Lower lobe of right lung (tissue), 2 donors: ENCODE measurements at places on chromosomes 11 and 22. TPM values are rescaled to one million over a fixed set of nuclear protein-coding genes. Genes with fewer than 3 reads are reported as not detected.

OR52I2 gene
- not detected for total RNA-seq

HDAC10 gene
- 47.9 TPM for total RNA-seq

SLC22A6 gene
- not detected for total RNA-seq

GRCh38 chr11:35235936-35236666 lies 97.1 kb downstream of the CD44 start:
- no peak overlapping the region for H3K27ac ChIP-seq
- no peak for DNase-seq
- H3K27me3 ChIP-seq = no peaks in the 10 kb centered on the region

DNA sequence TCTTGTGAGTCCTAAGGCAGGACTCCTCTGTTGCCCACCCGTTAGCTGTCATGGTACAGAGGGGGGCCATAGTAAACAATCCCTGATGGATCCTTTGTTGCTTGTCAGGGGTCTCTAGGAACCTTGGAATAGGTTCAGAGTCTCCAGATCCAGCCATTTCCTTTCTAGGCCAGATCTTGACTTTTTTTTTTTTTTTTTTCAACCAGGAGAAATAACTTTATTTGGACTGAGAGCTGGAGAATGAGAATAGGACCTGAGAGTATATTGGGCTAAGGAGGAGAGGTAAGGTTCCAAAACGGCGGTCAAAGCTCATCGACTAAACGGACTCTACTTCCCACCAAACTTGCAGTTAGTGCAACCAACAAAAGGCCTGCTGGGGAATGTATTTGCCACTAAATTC lies 7.7 kb downstream of the CEP164 start:
- H3K36me3 ChIP-seq = peaks cover 35% of the 10 kb centered on the region
- no peak overlapping the region for H3K4me3 ChIP-seq
- H3K4me1 ChIP-seq = peaks cover under 1% of the 10 kb centered on the region
- DNase-seq = no peak
- H3K27ac ChIP-seq = no peak overlapping the region

DNA sequence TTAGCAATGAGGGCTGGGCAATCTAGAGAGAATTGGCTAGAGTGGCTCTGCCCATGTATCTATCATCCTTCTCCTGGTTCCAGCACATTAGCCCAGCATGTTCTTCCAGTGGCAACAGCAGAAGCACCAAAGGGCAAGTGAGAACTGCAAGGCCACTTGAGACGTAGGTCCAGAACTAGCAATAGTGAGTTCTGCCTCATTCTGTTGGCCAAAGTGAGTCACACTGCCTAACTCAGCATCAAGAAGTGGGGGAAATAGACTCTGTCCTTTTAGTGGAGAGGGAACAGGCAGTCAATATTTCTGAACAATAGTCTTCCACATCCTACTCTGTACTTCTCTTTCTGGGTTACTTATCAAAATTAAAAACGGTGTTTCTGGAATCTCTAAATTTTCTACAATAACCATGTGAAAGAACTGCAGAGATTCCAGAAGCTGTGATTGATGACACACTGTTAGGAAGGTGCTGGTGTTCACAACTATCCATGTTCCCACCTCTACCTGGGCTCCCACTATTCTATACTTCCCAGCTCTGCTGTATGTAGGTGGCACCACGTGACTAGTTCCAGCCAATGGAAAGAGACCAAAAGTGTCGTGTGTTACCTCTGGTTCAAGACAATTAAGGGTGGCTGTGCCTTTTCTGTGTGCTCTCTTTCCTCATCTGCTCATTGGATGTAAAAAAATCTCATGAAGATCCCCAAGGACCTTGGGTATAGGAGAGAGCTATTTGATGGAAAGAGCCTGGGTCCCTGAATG lies 23.4 kb upstream of the GRK3 start:
- no peaks in the 10 kb centered on the region for H3K36me3 ChIP-seq
- no peak for DNase-seq
- H3K4me3 ChIP-seq = no peak overlapping the region
- H3K4me1 ChIP-seq = no peaks in the 10 kb centered on the region
- no peak overlapping the region for H3K27ac ChIP-seq

DNA sequence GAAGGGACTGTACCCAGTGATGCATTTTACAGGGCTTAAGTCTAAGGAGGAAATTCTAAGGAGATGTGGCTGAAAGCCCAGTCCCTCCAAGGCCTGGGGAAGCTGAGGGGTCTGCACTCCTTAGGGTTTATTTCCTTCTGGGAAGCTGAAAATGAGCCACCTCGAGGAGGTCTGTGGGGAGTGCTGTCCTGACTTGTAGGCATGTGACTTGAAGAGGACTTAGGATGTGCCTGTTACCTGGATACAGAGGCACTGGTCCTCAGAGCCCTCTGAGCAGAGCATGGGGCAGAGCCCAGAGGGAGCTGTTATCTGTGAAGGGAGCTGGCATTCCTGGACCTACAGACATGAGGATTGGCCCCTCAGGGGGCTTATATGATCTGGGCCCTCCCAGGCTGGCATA lies 77.1 kb downstream of the TP53I11 start:
- H3K4me1 ChIP-seq = peaks cover 6% of the 10 kb centered on the region
- H3K36me3 ChIP-seq = no peaks in the 10 kb centered on the region
- no peak overlapping the region for H3K27ac ChIP-seq
- DNase-seq = no peak
- no peaks in the 10 kb centered on the region for H3K27me3 ChIP-seq

DNA sequence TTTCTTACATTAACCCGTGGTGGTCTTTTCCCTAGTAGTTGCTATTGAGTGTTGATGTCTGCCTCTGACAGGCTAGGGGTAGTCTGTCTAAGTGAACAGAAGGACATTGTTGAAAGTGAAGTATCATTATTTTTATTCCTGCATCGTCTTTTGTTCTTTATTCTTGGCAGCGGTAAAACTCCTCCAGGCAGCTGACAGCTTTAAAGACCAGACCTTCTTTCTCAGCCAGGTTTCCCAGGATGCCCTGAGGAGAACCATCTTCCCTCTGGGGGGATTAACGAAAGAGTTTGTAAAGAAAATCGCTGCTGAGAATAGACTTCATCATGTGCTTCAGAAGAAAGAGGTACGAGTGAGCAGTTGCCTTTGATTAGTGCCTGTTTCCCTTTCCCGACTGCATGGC lies 14.6 kb downstream of the TRMU start:
- H3K4me1 ChIP-seq = peaks cover 6% of the 10 kb centered on the region
- H3K27me3 ChIP-seq = no peaks in the 10 kb centered on the region
- DNase-seq = no peak
